CD4-positive, alpha-beta T cell treated with Interleukin-6 for 4 hours (primary cell): ENCODE measurements at places on chromosomes 2 and 18.

DNA sequence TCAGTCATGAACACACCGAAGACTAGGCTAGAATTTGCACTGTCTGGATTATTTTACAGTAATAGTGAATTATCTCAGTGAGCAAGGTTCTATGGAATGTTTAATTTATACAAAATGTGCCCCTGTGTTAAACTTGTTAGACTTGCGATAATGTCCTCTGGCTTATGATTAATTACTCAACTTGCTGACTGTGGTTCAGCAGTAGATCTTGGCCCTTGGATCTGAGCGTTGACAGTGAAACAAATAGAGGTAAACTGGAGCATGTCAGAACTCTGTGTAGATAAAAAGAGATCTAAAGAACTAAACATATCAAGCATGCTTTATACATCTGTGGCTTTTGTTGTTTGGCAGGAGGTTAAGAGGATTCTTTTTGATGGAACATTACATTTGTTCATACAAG lies 407.6 kb downstream of the DSEL start:
- no peak for DNase-seq

DNA sequence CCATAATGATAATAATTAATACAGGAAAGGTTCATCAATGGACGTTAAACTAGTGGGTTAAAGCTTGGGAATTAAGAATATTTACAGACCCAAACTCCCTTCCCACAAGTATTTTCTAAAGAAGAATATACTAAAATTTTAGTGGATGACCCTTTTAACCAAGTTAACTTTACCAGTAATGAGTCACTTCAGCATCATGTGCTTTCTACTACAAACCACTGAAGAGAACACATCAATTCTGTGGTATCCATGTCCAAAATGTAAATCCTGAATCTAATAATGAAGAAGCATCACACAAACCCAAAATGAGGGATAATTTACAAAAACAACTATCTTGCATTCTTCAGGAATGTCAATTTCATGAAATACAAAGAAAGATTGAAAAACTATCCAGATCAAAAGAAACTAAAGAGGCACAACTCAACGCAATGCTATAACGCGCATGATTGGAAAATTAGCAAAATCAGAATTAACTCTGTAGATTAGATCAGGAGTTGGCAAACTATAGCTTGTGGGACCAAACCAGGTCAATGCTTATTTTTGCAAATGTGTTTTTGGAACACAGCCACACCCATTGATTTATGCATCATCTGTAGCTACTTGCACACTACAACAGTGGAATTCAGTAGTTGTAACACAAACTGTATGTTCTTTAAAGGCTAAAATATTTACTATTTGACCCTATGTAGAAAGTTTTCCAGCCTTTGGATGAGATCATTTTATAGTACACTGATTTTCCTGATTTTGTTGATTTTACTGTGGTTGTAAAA lies 27.5 kb downstream of the COPS8 start:
- no peak for DNase-seq

DNA sequence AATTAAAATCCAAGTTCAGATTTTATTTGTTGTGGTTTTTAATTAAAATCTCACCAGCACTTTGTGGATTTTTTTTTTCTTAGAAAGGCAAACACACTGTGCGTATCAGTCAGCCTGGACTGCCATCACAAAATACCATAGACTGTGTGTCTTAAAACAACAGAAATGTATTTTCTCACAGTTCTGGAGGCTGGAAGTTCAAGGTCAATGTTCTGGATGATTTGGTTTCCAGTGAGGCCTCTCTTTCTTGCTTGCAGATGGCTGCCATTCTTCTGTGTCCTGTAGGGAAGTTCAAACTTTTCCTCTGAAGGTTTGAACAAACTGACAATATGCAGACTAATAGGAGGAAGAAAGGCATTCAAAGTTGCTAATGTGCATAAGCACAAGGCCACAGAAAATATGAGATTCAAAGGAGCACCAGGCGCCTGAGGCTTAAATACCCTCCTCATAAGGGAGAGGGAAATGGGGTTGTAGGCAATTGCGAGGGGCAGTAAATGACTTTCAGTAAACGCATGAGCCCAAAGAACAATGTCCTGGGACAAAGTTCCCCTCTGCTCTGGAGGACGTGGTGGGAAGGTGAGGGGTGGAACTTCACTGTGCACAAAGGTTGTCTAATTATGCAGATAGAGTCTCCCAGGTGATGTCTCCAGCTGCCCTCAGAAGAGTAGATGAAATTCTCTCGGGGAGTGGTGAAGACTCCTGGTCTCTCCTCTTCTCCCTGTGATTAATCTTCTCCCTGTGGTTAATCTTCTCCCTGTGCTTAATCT lies 26.5 kb upstream of the KCNF1 start:
- DNase-seq, result no peak

- DNase-seq, result no peak
Measured at GRCh38 chr2:16256601-16257321, 316.4 kb downstream of the MYCN start.

GRCh38 chr2:164969909-164970690 lies 14.8 kb upstream of the SLC38A11 start:
- DNase-seq, result no peak

GRCh38 chr2:65607662-65608305 lies 175.4 kb upstream of the SPRED2 start:
- no peak for DNase-seq

DNA sequence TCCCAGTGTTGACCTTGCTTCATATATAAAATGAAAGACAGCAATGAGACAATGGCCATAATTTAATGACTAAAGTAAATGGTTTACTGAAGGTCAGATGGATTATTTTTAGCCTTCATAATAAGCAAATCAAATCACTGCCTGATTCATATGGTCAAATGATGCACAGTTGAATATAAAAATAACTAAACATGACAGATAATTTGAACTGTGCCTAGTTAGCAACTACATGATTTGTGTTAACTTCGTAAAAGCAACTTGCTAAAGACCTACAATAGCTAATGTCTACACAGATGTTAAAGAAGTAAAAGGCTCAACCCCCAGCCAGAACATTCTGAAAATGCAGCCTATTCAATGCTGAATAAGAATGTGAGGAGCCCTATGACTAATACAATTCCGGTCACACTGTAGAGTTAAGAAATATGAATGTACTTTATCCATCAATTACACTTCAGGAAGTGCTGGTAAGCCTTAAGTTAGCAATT lies 590.8 kb upstream of the CDH2 start:
- no peak for DNase-seq

- no peak for DNase-seq
Measured at GRCh38 chr2:191714925-191715324, 37.0 kb downstream of the NABP1 start.

GRCh38 chr2:228738671-228739380 lies 532.3 kb downstream of the PID1 start:
- no peak for DNase-seq

DNA sequence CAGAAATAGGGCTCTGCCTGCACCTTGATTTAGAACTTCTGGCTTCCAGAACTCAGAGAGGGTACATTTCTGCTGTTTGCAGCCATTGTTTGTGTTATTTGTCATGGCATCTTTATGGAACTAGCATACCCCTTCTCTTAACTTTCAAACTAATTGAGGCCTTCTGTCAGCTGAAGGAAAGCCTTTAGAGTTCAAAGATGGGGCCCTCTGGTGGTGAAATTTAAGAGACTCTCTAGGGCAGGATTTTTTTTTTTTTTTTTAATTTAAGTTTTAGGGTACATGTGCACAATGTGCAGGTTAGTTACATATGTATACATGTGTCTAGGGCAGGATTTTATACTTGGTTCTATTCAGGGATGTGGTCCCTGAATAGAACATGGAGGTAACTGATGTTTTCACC lies 260.6 kb upstream of the LINC00305 start:
- DNase-seq, result no peak

DNA sequence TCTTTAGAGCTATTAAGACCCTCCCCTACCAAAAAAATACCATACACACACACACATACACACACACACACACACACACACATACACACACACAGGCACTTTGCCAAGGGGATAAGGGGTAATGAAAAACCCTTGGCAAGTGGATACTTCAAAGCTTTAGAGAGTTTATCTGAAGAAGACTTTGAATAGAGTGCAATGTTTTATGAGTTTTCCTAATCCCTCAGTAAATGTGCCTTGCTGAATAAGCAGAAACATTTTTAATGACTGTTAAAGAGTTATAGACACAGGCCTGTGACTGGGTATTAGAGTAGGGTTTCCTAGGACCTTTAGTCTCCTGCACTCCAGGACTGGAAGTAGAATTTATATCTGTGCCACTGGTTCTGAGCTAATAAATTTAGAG lies 75.5 kb upstream of the CTAGE1 start:
- no peak for DNase-seq

DNA sequence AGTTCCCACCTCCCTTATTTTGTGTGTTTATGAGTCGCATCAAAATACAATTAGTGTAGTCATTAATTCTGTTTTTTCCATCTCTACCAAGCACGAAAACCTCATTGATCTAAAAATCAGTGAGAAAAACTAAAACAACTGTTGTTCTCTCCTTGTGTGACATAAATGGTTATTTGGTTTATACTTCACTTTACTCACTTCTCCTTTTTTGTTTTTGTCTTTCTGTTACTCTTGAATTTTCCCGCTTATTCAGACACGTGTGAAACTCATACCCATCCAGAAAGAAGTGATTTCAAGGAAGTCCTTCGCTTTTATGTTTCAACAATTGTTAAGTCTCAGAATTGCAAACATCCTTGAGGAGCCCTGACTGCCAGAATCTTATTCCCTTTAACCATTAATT lies 121.6 kb downstream of the EML6 start:
- DNase-seq, result no peak

DNA sequence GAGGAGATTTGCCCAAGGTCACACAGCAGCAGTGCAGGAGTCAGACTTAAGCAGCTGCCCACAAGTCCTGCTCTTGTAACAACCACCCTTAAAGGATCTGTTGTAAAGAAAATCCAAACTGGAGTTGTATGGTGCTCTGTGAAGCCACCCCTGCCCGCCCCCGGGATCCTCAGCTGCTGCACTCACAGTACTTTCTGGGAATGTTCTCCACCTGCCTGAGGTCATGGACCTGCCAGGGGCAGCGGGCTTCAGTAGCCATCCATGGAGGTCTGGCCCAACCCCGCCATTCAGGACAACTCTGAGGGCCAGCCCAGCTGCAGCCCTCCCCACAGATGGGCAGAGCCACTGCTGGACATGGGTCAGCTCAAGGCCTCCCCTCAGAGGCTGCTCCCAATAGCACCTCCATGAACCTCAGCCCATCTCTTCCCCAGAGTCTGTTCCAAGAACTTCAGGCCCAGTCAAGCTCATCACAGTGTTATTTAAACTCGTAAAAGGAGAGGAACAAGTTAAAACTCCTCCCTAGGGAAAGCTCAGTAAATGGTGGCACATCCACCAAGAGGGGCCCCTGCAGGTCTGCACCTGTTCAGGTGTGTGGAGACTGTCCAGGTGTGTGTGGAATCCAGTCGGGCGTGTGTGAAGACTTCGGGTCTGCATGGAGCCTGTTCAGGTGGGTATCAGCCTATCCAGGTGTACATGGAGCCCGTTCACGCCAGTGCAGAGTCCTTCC lies 39.4 kb upstream of the GPC1 start:
- DNase-seq, result no peak

- no peak for DNase-seq
Measured at GRCh38 chr2:72750977-72751639, 74.7 kb downstream of the EXOC6B start.

GRCh38 chr18:13392899-13393298 lies 174.3 kb downstream of the LDLRAD4 start:
- DNase-seq, result no peak

DNA sequence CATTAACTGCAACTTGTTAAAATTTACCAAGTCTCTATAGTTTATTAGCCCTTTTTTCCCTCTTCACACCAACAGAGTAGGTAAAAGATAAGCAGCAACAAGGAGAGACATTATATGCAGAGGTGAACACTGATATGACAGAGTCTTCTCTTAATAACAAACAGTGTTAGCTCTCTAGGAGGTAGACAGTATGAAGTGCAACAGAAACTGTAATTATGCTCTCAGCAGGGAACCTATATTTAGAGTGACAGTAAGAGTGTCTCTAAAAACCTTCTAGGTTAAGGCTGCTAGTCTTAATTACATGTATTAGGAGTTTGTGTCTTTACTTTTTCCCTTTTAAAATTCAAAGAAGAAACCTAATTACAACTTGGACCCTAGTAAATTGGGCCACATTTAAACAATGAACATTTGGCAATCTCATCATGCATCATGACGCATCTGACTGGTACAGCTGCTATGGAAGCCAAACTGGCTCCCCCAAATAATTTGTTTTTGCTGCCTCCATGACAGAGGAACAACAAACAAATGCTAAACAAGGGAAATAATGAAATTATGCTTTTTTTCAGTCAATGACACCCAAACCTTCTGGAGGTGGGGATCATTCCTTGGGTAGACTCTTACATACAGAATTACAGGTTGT lies 69.9 kb upstream of the MMADHC start:
- DNase-seq, result no peak

DNA sequence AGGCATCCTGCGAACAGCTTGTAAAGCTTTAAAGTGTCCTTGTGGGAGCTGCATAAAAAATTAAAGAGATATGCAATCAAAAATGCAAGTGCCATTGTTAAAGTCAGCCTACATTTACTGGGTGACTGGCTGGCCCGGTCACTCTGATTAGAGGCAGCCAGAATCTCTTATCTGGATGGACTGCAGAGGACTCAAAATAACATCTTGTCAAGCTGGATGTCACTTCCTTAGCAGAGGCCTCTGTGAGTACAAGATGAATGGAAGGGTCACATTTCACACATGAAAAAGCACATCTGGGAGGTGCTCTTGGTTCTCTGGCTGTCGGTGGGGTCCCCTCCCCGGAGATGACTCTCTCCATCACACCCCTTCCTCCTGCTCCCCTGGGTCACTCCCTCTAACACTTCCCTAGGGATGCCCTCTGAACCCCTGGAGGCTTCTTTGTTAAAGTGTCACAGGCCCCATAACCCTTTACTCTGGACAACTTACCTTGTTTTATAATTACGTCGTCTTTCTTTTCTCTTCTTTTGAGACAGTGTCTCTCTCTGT lies 122.1 kb downstream of the SH3BP4 start:
- no peak for DNase-seq

DNA sequence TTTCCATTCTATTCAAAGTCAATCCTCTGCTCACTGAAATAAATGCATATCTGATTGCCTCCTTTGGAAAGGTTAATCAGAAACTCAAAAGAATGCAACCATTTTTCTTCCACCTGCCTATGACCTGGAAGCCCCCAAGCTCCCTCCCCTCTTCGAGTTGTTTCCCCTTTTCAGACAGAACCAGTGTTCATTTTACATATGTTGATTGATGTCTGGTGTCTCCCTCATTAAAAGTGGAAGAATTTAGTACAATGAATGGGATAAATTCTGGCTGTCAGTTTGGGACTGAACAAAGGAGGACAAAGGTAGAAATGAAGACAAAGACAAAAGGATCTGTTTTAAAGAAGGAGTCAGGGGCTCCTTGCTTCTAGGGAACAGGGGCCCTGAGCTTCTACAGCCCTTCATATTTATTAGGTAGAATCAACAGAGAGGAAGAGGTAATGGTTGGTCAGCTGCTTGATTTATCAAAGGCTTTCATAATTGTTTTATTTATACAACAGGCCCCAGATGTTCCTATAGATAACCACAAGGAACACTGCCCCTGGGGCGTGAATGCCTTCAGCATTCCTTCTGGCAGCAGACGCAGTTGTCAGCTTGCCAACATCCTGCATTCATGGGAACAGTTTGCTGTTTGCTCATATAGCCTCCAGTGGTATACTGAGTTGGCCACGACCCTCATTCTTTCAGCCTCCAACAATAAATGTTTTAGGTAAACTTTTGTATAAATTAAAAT lies 949.8 kb upstream of the LRATD1 start:
- no peak for DNase-seq
